Dorsolateral prefrontal cortex (tissue), 122 donors: ENCODE measurements at places on chromosomes 3 and 15. TPM values are rescaled to one million over a fixed set of nuclear protein-coding genes. Genes with fewer than 3 reads are reported as not detected.

DNA sequence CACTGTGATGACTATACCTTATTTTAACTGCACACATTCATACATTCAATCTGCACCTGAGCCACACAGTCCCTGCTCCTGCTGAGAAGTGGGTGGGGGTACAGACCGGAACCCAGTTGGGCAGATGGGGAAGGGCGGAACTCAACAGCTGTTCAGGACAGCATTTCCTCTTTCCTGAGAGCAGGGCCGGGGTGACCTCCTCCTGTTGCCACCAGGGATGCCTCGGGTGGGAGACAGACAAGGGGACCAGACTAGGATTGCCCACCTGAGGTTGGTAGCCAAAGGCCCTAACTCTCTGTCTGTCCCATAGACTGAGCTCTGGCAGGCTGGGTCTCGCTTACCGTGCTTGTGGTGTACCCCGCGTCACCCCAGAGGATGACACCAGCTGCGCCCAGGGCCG, 3.9 kb downstream of the HYAL2 start:
- no peak for DNase-seq

- DNase-seq = no peak
These were observed 31.4 kb downstream of the MKRN2 start for GRCh38 chr3:12588039-12589009.

- no peak for DNase-seq
These were observed 386.3 kb upstream of the TMCO5A start for GRCh38 chr15:37548116-37548515.

DNA sequence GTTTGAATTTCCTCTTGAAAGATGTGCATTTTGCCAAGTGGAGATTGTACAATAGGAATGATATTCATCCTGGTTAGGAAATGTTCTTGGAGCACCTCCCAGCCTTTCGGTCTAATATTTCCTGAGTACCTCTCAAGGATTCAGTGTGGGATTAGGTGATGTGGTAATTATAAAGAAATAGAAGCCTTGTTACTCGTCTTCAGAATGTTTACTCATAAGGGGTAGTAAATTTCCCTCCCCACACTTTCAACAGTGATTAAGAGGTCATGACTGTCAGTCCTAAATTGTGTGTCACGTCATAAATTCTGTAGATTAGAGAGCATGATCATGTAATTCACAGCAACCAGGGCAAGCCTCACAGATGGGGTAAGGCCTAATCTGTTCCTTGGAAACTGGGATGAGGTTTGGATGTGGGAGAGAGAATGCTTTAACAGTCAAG, 633.1 kb upstream of the TBL1XR1 start:
- DNase-seq = no peak

- no peak for DNase-seq
These were observed 511.0 kb upstream of the ALCAM start for GRCh38 chr3:104855702-104856101.

GRCh38 chr3:145326666-145327065, 834.3 kb downstream of the PLOD2 start:
- DNase-seq = no peak

GRCh38 chr3:159032311-159032710, 230.5 kb downstream of the MFSD1 start:
- no peak for DNase-seq

GRCh38 chr15:100986158-100986896, 67.2 kb downstream of the LRRK1 start:
- no peak for DNase-seq

GRCh38 chr3:113249601-113250000, 38.2 kb downstream of the BOC start:
- DNase-seq = no peak

DNA sequence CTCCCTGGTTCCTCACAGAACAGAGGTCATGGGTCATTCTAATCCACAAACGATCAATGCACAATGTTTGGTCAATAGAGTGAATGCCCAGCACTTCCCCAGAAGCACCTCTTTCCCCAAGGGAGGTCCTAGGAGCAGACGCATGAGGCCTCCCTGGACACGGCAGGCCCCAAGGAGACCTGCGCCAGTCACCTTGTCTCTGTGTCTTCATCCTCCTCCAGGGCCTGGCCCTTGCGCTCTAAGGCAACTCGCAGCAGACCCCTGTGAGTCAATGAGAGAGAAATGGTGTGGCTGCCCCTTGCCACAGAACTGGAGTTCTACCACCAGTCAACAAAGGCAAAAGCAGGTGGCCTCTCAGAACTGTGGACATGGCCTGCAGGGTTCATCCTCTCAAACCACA, 18.1 kb downstream of the ALS2CL start:
- no peak for DNase-seq

DNA sequence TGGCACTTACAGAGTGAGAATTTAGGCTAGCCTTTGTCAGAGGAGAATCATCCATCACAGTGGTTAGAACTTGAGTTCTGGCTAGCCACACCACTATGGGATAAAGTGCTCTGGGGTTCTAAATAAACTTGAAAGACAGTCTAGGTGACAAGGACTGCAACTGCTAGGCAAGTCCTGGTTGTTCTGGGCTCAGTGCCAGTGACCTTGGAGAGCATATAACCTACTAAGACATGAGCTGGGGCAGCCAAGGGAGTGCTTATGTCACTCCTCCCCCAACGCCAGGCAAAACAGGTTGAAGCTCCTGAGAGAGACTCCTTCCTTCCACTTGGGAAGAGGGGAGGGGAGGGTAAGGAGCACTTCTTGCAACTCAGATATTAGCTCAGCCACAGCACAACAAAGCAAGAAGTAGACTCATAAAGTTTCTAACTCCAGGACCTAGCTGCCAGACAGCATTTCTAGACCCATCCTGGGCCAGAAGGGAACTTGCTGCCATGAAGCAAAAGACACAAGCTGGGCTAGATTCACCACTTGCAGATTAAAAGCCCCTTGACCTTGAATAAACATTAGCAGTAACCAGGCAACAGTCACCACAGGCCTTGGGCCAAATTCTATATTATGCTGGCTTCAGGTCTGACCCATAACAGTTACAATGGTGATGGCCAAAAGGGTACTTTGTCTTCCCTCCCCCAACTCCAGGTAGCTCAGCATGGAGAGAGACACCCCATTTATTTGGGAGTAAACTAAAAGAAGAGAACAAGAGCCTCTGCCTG, 963.7 kb downstream of the PLOD2 start:
- DNase-seq = no peak

GRCh38 chr15:44735482-44736180, 697 bp upstream of the TRIM69 start:
- DNase-seq = no peak

DNA sequence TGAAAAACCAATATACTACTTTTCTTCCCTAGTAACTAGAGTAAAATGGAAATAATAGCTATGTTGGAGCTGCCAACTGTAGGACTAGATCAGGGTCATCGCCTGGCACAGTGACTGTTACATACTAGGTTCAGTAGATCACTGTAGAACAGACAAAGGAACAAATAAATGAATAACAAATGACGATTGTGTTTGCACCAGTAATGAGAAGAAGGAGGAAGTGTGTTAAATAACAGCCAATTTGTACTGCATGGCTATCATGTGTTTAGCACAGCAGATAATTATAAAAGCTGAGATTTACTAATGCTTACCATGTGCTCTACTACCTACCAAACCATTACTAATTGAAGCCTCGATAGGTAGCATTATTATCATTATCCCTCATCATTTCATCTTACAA, 85.3 kb upstream of the FXR1 start:
- DNase-seq = no peak

DNA sequence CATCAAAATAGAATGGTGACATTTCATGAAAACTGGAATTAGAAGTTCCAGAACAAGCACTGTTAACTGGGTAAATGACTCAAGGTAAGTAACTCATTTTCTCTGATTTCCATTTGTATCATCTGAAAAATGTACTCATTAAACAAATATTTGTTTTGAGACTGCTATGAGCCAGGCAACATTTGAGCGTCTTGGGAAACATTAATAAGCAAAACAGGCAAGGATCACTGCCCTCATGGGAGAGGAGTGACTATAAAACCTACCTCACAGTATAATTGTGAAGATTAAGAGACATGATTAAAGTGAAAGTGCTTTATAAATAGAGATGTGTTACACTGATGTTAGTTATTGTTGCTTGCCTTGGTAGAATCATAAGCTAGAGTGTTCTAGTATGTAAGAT, 711.8 kb upstream of the UBE2E2 start:
- no peak for DNase-seq

DNA sequence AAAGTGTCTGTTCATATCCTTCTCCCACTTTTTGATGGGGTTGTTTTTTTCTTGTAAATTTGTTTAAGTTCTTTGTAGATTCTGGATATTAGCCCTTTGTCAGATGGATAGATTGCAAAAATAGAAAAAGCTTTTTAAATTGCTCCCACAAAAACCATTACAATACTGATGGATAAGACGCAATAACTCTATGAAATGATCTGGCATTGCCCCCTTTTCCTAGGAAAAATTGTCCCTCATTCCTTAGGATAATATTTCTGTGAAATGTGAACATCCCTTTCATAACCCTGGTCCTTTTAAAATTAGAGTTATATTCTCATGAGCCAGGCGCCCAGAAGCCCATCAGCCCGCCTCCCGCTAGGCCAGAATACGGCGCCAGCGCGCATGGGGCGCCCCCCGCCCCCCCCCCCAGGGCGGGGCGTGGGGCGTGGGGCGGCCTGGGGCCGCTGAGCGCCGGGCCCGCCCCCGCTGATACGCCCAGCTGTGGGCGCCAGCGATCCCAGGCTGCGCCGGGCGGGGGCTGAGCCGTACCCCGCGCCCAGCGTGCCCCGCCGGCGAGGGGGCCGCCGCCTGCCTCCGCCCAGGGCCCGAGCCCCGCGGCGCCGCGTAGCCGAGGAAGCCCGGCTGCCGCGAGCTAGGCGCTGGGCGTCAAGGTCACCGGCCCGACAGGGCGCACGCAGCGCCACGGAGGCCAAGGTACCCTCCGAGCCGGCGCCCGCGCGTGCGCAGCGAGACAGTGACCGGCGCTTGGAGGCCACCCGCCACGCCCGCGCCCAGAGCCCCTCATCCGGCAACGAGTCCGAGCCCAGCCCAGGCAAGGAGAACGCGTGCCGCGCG, 11.1 kb upstream of the ROPN1B start:
- DNase-seq = no peak

GRCh38 chr3:166706094-166706493, 674.0 kb downstream of the ZBBX start:
- DNase-seq = no peak

GRCh38 chr15:59794229-59794886, 105.2 kb upstream of the BNIP2 start:
- no peak for DNase-seq

The SH3GL3 gene
- total RNA-seq = 85.0 TPM

The SLC2A2 gene
- total RNA-seq = not detected

The MESP1 gene
- total RNA-seq = 8.7 TPM

The TM6SF1 gene
- 20.6 TPM for total RNA-seq

The ARHGAP31 gene
- 22.1 TPM for total RNA-seq

The KLHL6 gene
- 0.97 TPM for total RNA-seq
